ENCODE measurements at places on chromosomes 4 and X. TPM values are rescaled to one million over a fixed set of nuclear protein-coding genes. Genes with fewer than 3 reads are reported as not detected.

GRCh38 chrX:129793604-129794191 lies 13.9 kb downstream of the SASH3 start:
- no peak for DNase-seq

- DNase-seq = no peak
Measured at GRCh38 chr4:83115656-83116285, 1.2 kb upstream of the PLAC8 start.

The SLC4A4 gene
- total RNA-seq = 2.4 TPM

DNA sequence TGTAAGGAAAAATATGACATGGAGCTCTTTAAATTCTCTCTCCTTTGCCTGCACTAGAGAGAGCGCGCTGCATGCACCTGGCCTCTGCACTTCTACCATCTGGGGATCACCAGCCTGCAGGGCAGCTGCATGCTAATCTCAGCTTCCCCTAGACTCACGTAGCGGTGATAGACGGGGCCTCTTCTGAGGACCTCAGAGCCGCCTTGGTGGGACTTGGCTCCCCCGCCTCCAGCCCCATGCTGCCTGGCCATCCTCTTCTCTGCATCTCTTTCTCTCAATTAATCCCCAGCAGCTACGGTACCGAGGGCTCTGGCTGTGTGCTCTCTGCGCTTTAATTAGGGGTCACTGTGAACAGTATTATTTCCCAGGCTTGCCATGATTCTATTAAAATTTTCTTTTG lies 52.8 kb upstream of the PSAPL1 start:
- no peak for DNase-seq

The SRPX2 gene
- total RNA-seq = 26.8 TPM

GRCh38 chrX:9917861-9918260 lies 49.3 kb upstream of the CLDN34 start:
- DNase-seq = no peak

The TIMP1 gene
- 834 TPM for total RNA-seq
